ENCODE measurements at places on chromosomes 7 and 10.
A peak's percentile ranks its signal among the peaks of the same experiment; 100 is the strongest.

- DNase-seq, result peak; percentile 88
Measured at GRCh38 chr7:100483090-100483721, 521 bp upstream of the NYAP1 start.

DNA sequence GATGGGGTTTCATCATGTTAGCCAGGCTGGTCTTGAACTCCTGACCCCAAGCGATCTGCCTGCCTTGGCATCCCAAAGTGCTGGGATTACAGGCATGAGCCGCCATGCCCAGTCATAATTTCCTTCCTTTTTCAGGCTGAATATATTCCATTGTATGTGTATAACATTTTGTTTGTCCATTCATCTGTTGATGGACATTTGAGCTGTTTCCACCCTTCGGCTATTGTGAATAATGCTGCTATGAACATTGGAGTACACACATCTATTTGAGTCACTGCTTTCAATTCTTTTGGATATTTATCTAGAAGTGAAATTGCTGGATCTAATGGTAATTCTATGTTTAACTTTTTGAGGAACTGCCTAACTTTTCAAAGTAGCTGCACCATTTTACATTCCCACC, 34.6 kb downstream of the TLX1 start:
- no peak for DNase-seq

DNA sequence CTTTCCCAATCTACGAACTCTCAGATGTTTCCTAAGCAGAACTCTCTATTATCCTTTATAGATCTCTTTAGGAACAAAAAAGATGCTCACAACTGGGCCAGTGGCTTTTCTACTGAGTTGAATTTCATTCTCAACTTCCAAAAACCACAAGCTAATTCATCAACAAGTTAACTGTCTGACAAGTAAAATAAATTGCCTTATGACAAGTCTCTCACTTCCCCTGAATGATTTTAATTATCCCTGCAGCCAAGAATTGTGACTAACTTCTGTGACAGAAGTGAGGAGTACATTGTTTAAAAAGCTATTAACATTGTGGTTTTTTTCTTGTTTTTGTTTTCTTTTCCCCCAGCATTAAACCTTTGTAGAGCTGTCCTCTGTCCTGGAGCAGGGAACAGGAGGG, 343.1 kb downstream of the HPSE2 start:
- no peak for DNase-seq

- no peak for DNase-seq
Measured at GRCh38 chr10:31864834-31865518, 63.7 kb downstream of the ARHGAP12 start.

DNA sequence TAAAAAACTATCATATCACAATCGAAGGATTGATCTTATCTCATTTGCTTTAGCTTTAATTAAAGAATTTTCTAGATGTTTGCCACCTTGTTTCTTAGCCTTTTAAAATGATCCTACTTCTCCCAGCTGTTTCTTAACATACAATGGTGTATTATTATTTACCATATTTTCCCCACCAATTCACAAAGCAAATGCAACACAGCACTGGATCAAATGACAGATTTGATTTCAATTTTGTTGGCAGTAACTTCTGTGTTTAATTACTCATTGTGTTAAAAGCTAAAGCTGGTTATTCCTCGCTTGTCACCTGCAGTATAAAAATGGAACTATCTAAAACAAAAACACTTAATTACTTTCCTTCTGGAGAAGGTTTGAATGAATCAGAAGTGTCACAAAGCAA, 19.6 kb downstream of the SVIL start:
- DNase-seq, result no peak

DNA sequence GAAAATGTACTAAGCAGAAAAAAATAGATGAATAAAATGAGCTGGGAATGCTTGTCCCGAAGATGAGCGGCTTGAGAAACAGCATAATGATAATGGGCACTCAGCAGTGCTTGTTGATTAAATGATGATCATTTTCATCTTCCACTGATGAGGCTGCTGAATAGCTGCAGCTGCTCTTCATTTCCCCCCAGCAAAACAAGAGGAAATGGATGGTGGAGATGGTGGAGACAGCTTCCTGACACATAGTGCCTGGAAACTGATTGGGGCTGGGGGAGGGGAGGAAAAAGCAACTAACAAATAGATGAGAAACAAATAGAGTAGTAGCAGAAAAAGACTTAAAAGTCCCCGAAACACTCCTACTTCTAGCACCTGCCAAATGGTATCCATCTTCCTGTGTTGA, 41.4 kb downstream of the MRC1 start:
- no peak for DNase-seq

GRCh38 chr7:107100824-107101223, 56.3 kb downstream of the PRKAR2B start:
- DNase-seq, result no peak

- no peak for DNase-seq
Measured at GRCh38 chr7:102988631-102989560, 76.1 kb downstream of the LRRC17 start.

GRCh38 chr7:7861211-7861633, 107.4 kb upstream of the GLCCI1 start:
- peak; percentile 38 for DNase-seq

DNA sequence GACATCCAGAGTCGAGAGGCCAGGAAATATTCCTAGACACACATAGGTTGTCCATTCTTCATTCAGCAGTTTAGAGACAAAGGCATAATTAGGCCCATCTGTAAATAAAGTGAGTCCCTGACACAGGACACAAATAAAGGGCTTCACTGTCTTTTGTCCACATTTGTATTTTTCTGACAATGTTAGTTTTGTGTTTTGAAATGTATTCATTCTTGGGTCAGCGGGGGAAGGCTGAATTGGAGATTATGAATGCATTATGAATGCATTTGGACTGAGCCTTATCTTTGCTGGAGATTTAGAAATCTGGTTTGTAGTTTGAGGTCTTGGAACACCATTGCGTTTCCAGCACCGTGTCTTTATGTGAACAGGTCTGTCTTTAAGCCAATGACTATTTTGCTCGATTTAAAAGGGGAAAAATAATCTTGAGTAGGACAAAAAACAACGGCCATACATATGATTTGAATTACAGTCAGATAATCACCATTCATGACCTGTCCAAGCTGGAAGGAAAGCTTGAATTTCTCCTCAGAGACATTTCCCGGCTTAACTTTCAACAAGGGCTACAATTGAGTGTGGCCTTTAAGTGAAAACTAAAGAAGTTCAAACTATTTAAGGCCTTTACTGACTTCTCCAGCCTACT, 334.8 kb downstream of the WDR11 start:
- DNase-seq, result no peak

DNA sequence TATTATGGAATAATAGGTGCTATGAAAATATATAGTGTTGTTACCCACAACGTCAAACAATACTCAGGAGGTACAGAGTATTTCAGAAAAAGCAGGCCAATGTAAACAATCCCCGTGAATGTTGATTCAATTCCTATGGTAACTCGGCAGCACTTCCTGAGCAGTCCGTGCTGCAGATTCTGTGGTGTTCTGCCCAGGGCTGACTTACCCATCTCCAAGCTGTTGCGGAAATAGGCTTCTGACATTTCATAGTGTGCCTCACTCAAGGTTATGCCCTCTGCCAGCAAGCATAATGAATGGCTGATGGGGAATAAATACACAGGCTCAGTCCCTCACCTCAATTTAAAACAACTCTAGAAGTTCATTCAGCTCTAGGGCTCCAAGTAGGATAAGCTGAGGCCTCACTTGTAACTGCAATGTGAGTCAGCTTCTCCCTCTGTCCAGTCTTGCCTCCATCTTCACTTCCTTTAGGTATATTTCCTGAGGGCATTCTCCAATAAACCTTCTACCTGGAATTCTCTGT, 177.6 kb downstream of the GNAI1 start:
- peak; percentile 9 for DNase-seq

DNA sequence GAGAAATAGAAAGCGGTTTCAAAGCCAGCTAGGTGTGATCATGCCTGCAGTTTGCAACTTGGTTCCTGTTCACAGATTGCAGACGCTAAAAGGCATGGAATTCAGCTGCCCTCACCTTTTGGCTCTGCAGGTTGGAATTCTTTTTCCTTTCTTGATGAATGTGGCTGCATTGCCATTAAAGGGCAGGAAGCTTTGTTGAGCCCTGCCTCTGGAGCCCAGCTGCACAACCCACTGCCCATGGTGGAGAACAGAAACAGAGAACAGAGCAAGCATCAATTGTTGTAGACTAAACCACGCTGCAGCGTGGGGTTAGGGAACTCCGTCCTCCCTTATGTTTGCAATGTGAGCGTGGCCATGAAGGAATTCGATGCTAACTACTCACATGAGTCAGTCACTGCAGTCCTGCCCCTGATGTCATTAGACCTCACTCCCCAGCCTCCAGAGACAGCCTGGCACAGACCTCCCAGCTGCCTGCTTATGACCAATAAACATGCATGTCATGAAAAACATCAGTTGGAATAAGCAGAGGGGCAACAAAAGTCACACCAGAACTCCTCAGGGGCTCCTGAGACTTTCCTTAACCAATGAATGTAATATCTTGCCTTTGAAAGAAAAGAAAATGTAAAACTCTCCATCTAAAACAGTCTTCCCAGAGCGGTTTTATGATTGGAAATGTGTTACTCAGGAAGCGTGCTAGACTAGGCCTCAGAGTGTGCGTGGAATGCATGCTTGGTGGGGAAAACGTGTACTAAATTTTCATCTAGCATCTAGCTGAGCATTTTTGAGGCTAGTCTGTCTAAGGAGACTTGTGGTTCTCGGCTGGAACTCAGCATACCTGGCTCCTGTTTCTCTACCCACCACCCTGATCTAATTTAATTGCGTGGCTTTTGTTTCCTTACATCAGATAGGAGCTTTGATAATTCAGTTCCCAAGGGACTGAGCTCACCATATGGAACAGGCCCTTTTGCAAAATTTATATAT, 232.2 kb downstream of the KIAA1217 start:
- DNase-seq, result no peak

DNA sequence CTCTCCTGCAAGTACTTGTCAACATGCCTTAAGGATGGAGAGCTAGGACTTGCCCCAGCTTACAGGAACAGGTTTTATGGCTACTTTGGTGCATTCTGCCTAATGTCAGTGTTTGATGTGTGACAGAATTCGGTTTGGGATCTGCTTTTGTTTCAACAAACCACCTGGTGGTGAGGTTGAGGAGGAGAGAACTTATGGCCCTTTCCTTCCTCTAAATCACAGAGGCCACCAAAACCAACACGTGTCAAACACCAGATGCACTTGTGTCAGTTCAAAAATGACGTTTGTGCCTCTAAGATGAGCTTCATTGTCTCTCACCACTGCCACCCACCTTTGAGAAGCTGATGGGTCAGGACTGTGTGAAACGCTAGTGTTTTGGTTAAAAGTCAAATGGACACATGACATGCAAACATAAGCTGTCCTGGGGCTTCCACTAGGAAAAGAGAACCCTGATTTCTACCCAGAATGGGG, 83.9 kb downstream of the OSBPL3 start:
- DNase-seq, result no peak

GRCh38 chr7:121016966-121017365, 28.5 kb downstream of the CPED1 start:
- no peak for DNase-seq

DNA sequence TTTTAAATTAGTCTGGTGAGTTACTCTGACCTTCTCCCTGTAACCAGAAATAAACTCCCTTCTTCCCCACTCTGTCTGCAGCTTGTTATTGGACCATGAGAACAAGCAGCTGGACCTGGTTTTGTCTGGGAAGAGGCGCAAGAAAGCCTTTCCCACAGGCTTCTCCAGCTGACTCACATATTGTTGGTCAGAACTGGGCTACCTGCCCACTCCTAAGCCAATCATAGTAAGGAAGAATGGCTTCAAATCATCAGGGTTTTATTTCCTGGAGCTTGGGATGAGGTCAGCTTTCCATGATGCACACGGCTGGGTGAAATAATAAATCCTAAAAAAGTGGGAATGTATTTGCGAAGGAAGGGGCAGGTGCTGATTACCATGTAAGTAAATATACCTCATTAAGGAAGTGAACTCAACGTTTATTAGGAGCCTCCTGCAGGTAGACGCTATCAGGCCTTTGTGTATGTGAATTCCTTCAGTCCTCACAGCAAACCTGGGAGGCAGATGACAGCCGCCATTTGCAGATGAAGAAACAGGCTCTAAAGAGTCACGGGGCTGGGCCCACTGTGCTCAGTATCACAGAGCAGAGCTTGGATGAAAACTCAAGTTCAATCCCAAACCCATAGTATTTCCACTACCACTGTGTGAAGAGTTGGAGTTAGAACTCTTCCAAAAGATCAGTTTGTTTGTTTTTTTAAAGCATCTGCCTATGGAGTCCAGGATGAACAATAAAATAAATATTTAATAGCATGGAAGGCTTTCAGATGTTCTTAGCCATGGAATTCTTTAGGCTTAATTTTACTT, 32.8 kb downstream of the IL15RA start:
- no peak for DNase-seq

- no peak for DNase-seq
Measured at GRCh38 chr7:32033006-32033405, 37.2 kb downstream of the PDE1C start.
